Astrocyte of the hippocampus (primary cell): ENCODE measurements at places on chromosomes 2 and 18.

GRCh38 chr2:173705656-173706055 is 259.5 kb downstream of the SP3 start:
- no peak for DNase-seq

DNA sequence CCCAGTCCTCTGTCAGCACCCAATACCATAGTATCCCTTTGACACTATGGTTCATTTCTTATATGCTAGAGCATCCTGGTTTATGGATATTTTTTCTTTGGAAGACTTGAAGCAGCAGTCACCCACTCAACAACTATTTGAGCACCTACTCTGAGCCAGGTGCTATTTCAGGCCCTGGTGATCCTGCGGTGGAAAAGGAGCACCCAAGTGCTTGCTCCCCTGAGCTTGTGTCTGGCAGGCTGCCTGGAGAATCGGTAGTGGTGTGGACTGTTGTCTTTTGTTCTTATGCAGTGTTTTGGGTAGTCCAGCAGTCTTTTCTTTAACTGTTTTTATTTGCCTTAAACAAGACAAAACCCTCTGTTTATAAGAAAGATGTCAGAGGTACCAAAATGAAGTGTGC is 28.9 kb downstream of the NCK2 start:
- DNase-seq: peak; percentile 27

DNA sequence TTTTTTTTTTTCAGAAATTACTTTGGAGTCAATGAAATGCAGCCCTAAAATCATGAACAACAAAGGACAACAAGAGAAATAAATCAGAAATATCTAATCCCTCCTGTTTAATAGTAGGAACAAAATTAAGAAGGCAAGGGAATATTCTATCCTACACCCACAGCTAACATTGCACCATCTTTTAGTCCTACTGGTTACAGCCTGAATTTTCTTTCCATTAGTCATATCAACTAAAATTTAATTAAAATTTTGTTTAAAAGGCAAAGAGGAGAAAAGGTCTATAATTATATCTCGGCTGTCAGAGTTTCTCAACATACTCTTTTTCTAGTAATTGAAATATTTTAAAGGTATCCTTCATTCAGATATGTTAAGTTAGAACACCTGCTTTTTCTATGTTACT is 61.9 kb downstream of the DTNA start:
- DNase-seq: no peak

DNA sequence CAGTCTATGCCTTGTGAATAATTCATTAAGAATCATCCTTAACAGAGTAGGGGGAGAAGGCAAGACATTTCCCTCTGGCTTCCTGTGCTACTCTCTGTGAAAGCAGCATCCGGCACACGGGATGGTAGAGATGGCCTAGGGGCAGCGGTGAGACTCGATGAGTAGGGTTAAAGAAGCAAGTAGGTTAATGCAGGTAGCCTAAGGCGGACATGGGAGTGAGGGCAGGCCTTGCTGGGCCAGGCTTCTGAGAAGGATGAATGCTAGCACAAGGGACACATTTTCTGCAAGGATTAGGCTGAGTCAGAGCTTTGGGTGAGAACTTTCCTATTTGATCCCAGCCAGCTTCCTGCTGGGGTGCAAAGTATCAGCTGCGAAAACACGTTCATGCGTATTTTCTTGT is 80.8 kb downstream of the NXPH2 start:
- no peak for DNase-seq

GRCh38 chr2:207762146-207762545 is 7.6 kb downstream of the FZD5 start:
- DNase-seq: no peak

- DNase-seq: no peak
Observed at GRCh38 chr18:24993628-24994027, 358.3 kb downstream of the ZNF521 start.

GRCh38 chr2:190080527-190081049 is 18.1 kb upstream of the MSTN start:
- no peak for DNase-seq

- DNase-seq: no peak
Observed at GRCh38 chr2:179884193-179884592, 22.8 kb upstream of the ZNF385B start.

DNA sequence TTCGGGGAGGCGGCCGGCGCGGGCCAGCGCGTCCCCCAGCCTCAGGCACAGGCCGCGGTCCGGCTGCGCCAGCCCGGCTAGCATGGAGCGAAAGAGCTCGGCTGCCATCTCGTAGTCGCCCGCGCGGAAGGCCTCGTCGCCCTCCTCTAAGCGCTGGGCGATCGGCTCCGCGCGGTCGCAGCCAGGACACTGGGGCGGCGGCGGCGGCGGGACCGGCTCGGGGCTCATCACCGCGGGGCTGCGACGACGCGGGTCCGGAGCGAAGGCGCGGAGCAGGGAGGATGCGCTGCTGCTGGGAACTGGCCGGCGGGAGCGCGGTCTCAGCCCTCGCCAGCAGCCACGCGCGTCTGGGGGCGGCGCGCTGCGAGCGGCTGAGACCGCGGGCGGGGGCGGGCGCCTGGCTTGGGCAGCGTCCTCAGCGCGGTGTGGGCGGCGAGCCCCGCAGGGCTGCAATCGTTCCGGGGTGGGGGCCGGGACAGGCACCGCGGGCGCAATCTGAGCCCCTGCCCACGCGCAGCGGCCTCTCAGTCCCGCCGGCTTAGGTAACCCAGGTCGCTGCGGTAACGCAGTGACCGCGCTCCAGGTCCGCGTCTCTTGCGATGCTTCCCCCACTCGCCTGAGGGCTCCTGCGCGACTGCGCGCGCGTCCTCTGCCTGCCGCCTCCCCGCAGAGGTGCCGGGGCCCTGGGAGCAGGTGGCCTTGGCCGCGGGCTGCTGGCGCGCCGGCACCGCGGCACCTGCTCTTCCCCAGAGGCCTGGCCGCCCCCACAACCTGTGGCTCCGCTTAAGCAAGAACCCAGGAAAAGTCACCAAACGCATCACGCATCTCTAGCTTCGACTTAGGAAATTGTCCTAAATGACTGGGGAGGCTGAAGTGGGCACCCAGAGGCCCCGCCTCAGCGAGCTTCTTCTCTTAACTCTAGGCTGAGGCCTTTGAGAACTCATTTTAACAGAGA is at the start of gene LONRF2:
Gene LONRF2, minus strand, starts transcription at position 636 of the 955 bp plus-strand sequence. Its CDS starts 408 bp downstream, at position 228.
- DNase-seq: peak; percentile 68

DNA sequence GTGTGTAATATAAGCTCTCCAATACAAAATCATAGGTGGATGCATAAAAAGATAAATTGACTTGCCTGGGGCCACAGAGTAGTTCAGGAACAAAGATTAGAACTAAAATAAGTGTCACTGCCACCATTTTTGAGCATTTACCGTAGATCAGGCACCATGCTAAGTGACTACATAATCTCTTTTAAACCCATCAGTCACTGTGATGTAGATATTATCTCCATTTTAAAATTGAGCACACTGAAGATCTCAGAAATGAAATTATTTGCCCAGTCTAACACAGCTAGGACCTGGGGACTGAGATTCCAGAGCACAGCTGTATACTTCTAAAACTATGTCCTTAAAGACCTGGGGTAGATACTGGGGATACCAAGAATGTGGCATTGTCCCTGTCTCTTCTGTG is 737.3 kb downstream of the CNTNAP5 start:
- DNase-seq: no peak

- no peak for DNase-seq
Observed at GRCh38 chr18:75677696-75678455, 250.4 kb upstream of the SMIM21 start.

GRCh38 chr2:65813631-65814173 is 381.3 kb upstream of the SPRED2 start:
- no peak for DNase-seq

DNA sequence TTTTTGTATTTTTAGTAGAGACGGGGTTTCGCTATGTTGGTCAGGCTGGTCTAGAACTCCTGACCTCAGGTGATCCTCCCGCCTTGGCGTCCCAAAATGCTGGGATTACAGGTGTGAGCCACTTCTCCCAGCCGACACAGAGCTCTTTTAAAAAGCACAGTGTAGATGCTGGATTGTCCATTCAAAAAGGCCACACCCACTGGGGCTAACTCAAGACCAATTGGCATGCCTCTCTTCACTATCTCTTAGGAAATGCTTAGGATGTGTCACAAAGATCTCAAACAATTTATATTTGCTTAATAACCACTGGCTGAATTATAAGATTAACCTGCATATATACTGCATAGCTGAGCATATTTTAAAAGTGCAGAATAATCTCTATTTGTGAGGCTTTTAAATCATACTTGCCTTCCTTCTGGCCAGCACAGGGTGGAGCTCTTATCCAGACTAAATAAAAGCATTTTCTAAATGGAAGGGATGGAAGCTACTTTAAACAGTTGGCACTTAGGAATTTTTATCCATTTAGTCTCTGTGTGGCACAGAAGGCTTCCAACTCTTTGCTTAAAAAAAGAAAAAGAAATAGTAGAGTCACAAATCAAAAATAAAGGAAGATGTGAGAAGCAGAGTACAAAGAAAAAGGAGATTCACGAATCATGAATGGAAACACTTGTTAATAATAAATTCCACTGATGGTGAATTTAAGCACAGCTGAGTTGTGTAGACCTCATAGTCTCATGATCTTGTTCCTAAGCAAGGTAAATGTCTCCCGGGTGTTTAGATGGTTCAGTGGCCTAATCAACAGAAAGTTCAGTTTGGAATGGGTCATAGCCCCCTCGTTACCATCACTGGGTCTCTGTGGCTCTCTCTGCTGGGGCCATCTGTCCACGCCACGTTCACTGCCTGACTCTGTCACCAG is 22.4 kb downstream of the CRYGD start:
- DNase-seq: peak; percentile 63

- DNase-seq: no peak
Observed at GRCh38 chr2:24527536-24527935, 36.5 kb downstream of the NCOA1 start.

DNA sequence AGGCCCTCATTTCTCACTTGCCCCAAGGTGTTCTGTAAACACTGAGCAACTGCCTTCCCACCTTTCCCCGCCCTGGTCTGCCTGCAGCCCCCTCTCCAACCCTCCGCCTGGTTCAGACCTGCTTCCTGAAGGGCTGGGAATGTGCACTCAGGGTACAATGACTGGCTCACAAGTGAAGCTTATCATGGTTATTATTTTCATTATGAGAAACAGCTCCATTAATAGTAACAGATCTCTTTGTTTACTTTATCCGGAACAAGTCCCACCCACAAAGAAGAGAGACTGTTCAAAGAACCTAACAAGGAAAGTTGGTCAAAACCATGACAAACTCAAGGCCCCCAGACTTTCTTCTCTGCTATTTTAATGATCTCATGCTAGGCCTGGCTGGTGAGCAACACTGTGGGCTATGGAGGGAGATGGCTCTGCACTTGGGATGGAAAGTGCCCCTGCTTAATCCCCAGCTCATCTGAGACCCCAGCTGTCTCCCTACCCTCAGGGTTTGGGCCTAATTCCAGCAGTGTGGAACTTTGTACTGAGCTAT is 36.7 kb downstream of the ARHGAP25 start:
- no peak for DNase-seq

DNA sequence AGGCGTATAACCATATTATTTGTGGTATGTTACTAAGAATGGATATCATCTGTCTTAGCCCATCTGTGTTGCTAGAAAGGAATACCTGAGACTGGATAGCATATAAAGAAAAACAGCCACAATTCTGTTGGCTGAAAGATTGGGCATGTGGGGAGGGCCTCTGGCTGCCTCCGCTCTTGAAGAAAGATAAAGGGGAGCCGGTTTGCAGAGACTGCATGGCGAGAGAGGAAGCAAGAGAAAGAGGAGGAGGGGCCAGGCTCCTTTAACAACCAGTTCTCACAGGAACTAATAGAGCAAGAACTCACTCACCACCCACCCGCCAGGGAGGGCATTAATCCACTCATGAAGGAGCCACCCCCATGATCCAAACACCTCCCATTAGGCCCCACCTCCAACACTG is 29.2 kb upstream of the UXS1 start:
- DNase-seq: no peak

GRCh38 chr2:236239276-236240065 is 24.7 kb downstream of the ASB18 start:
- no peak for DNase-seq

DNA sequence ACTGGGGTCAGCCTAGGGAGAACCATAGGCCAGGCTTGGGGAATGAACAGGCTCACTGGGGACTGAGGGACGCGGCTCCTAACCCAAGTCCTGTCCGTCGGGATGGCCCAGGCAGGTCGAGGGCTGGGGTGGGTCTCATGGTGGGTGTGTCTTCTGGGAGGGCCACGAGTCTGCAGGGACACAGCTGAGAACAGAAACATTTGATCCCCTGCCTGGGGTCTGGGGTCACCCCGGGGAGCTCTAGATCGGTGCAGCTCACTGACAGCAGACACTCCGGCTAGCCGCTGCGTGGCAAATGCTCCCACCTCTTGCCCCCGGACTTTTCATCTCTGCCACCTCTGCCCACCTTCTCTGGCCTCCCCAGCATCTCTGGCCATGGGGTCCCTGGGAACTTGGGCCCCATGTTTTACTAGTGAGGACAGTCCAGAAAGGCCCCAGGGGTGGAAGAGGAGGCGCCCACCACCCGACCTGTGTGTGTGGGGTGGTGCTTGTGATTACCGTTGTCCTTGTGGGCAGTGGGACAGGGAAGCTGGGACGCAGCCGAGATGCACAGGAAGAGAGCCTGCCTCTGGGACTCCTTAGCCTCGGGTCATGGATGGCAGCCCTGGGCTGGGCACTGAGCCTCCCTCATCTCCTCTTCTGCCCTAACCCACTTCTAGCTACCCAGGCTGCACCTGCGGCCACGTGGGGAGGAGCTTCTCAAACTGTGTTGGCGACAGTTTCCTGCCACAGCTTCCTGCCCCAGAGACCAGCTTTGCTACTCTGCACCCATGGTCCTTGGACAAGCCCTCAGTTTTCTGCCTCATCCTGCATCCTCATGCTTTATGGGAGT is 4.9 kb downstream of the ZAP70 start:
- DNase-seq: no peak

GRCh38 chr2:239307921-239308613 is 92.8 kb downstream of the HDAC4 start:
- no peak for DNase-seq

DNA sequence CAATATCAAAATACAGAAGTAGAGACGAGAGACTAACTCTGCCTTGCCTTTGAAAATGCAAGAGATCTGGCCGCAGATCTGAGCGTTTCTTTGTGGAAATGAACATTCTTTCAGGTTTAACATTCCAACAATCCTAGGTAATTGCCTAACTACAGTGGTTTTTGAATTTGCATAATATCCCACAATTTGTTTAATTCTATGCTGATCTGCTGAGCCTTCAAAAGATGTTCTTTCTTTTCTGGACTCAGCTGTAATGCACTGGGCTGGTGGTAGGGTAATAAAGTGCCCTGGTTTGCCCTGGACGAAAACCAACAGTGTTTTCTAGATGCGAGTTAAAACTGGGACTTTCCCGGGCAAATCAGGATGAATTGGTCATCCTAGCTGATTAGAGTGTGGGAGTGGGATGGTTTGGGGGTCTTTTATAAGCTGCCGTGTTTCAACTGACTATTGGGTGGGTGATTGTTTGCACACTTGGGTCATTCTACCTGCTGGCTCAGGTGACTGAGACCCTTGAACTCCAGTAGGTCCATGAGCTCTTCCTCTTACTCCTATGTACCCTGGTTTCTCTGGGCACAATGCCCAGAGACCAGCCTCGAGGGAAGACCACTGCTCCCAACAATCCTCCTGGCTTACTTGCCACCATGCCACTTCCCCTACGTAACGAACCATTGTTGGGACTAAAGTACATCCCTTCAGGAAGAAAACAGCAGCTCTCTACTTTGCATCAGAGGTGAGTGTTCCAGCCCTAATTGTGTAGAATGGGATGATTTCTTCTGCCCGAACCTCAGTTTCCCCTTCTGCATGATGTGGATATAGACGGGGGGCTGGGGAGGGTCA is 3.4 kb upstream of the PAX8 start:
- DNase-seq: peak; percentile 92
